Activated naive CD8-positive, alpha-beta T cell treated with anti-CD3 and anti-CD28 coated beads for 36 hours (primary cell): ENCODE measurements at places on chromosomes 5 and 9.

GRCh38 chr9:693201-694091 is 148.1 kb upstream of the DMRT1 start:
- no peak for DNase-seq

DNA sequence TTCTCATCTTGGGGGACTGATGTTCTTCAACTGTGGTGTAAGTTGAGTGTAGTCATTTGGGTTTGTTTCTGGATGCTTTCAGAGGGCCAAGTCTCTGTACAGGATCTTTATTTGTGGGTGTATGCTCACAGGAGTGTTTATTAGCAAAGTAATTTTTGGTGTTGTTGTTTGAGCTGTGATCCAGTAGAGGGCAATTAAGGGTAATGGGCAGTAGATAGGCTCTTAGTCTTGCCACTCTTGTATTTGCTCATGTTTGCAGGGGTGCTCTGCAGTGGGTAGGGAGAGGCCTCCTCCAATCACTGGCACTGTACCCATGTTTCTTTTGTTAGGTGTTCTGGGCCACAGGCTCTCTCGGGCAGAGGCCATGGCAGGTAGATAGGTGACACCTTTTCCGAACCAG is 45.9 kb upstream of the ITGA2 start:
- DNase-seq: no peak

- DNase-seq: no peak
Observed at GRCh38 chr5:115898656-115899055, 56.9 kb downstream of the AP3S1 start.

- DNase-seq: no peak
Observed at GRCh38 chr5:153777681-153778581, 260.8 kb downstream of the FAM114A2 start.

DNA sequence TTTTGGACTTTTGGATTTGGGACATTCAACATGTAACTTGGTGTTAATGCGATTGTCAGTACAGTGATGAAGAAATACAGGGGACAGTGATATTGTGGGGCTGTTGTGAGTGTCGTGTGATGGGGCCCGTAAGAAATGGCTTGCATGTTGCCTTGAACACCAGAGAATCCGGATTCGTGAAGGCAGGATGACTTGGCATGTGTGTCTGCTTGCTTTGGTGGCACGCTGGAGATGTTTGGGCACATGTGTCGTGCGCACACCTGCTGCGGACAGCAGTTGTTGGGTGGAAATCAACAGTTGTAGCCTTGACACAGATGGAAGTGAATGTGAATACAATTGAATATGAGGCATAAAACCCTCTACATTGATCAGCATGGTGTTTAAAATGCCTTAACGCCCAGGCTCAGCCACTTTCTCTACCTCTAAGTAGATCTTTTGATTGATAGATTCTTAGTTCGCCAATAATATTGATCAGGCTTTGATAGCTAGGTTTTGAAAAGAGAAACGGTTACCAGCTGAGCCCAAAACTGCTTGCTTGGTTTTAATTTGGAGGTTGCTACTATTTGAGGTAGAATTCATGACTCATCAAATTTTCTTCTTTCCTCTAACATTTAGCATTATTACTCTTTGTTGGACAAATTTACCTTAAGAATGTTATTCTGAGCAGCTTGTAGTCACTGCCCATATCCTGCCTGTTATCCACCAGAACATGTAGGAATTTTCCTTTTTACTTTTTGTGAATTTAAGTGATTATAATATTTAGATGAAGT is 94.4 kb downstream of the TRIO start:
- no peak for DNase-seq

DNA sequence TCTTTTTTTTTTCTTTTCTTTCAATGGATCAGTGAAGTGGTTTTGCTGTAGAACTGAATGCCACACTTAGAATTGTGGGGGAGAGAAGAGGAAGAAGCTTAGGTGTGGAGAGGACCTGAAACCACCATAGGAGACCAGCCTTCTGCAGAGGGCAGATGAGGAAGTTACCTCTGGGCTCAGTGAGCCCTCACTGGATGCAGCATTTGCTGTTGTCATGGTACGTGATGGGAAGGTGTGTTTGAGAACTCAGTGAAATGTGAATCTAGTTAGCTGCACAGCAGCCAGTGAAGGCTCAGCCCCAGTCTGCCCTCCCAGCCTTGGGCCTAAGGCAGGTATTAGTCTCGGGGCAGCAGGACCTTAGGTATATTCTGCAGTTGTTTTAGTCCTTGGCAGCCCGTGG is 17.5 kb downstream of the CYFIP2 start:
- DNase-seq: no peak
